ENCODE measurements at places on chromosomes 1 and 21. TPM values are rescaled to one million over a fixed set of nuclear protein-coding genes. Genes with fewer than 3 reads are reported as not detected.

SMCP gene
- not detected for total RNA-seq

KANK4 gene
- 0.13 TPM for total RNA-seq

RGS8 gene
- total RNA-seq, result not detected

OR2C3 gene
- total RNA-seq, result not detected

IPO9 gene
- 10.3 TPM for total RNA-seq

CEP350 gene
- 39.6 TPM for total RNA-seq

CCDC30 gene
- total RNA-seq, result 0.77 TPM

CELSR2 gene
- total RNA-seq, result 30.6 TPM

IL20 gene
- total RNA-seq, result not detected

DNA sequence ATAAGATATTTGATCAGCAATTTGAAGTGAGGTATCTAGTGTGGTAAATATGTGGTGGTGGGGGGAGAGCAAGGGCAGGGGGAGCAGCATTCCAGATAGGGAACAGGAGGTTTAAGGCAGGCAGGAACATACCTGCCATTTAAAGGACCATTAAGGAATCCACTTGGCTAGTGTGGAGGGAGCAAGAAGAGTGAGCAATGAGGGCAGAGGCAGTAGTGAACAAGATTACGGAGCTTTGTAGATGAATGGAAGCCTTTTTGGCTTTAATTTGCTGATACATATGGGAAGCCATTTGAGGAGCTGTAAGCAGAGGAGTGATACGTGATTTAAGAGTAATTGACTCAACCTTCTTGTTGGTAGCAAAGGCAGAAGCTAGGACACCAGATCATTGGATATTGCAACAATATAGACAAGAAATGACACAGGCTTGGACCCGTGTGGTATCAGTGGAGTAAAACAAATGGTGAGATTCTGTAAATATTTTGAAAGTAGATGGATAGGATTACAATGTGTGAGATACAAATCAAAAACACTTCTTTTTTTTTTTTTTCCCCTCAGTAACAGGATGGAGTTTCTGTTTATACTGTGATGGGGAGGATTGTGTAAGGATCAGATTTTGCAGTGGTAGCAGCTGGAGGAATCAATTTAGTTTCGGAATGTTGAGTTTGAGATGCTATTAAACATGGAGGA, 73.8 kb upstream of the B3GALT2 start:
- no peak for DNase-seq

DNA sequence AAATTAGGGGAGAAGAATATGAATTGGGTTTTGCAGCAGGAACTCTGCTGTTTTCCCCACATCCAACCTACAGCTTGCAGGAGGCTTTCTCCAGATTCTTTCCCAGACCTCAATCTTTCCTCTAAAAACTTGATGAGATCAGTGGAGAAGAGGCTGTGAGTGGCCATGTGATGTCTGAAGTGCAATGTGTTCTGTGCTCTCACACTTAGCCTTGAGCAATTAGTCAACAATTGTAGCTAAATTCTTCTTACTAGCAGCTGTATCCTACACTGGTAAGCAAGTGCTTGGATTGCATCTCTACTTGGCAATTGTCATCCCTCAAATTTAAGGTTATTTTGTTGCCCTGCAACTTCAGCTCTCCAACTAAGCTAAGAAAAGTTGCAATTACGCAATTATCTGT, 807.3 kb upstream of the RGS18 start:
- no peak for DNase-seq

DNA sequence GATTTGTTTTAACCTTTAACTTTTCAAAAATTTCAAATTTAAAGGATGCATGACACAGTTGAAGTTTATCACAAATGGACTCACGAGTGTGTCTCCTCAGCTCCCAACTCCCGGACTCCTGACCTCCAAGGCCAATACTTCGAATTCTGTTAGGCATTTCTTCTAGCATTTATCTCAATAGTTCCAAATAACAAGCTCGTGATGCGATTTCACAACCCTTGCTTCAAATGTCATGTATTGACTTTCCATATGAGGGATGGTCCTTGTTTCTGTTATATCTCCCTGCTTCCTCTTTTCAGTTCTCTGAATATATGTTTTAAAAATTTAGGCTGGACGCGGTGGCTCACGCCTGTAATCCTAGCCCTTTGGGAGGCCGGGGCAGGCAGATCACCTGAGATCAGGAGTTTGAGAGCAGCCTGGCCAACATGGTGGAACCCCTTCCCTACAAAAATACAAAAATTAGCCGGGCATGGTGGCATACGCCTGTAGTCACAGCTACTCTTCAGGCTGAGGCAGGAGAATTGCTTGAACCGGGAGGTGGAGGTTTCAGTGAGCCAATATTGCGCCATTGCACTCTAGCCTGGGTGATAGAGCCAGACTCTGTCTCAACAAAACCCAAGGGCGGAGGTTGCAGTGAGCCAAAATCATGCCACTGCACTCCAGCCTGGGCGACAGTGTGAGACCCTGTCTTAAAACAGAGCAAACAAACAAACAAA, 52.0 kb upstream of the TINAGL1 start:
- no peak for DNase-seq

- DNase-seq, result no peak
These were observed 35.6 kb downstream of the STUM start for GRCh38 chr1:226584164-226584563.

DNA sequence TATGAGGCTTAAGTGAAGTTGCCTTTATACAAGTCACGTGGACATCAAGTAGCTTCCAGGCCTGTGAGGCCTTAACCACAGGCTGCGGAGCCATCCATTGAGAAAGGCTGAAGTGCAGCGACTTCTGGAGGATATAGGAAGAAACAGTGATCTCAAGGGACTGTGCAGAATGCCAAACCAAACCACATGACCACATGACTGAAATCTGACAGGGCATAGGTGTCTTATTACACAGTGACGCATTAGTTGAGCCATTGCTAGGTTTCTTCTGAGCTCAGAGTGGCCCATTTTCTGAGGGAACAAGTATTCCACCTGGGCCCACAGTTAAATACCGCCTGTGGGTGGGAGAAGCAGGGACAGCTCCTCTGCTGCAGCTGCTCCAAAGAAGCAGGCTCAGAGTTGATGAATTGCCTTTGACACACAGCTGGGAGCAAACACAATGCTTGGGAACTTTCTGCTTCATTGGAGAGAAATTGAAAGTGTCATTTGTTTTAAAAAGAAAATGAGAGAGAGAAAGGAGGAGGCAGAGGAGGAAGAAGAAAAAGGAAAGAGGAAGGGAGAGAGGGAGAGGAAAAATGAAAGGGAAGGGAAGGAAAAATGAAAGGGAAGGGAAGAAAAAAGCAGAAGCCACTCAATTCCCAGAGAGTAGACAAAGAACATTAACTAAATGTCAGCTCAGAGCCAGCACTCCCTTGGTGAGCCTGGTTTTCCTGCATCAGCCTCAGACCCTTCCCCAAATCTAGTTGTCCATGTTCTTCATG, 94.4 kb downstream of the COLGALT2 start:
- DNase-seq, result peak; percentile 87

GRCh38 chr1:179128520-179128919, 46.6 kb downstream of the TOR3A start:
- DNase-seq, result no peak

- DNase-seq, result peak; percentile 68
These were observed 43.8 kb downstream of the RBM11 start for GRCh38 chr21:14259747-14260146.

DNA sequence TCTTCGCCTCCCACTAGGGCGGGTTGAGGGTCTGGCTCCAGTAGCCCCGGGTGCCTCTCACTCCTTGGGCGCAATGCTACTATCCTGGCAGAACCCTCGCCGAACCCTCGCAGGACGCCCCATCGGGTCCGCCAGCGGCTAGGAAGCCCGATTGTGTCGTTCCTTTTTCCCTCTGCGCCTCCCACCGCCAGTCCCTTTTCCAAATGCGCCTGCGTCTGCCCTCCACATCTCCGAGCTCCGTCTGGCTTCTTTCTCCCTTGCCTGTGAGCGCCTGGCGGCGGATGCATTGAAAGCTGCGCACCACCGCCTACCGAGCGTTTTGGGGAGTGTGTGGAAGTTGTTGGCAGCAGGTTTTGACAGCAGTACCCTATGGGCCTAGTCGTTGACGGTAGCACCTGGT, 1.0 kb upstream of the DIRAS3 start:
- DNase-seq, result peak; percentile 58

DNA sequence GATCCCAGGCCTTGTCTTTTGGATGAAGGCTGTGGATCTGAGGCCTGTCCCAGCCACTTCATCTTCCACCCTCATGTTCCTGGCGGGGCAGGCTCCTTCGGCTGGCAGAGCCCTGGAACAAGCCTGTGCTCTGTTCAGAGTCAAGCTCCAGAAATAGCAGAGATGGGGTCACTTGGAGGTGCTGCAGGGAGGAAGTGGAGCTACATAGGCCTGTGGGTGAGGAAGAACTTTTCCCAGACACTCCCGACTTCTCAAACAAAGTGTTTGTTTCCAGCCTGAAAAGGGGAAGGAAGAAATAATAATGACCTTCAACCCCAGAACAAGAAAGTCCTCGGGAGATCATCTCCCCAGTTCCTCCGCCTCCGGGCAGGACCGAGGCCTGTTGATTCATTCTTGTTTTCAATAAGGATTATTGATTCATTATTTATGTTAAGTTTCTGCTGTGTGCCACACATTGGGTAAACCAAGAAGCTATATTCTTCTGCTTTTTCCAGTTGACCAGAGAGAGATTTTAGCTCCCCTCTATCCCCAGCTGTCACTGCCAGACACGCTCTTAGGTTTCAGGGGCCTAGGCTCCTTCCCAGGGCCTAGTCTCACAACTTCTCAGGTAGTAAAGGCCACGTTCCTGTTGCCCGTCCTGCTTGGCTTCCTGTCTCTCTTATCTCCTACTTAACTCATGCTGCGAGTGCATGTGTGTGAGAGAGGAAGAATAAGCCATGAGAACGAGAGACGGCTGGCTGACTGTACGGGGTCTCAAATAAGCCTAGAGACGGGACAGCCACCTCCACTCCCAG, 16.9 kb downstream of the IKBKE start:
- DNase-seq, result no peak

DNA sequence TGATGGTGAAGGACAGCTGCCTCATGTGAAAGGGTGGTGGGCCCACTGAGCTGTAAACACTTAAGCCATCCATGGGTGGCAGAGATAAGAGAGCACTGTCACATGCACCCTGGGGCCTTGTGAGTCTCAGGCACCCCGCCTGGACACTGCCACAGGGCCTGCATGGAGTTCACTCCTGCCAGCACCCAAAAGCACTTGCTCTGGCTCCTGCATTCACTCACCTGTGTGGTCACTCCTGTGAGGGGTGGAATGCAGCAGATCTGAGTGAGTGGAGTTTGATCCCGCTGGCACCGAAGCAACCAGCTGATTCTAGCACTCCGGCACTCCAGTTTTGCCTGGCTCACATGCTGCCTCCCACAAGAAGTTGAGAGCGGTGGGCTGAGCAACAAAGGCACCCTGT, 1142.1 kb upstream of the PRMT6 start:
- no peak for DNase-seq

DNA sequence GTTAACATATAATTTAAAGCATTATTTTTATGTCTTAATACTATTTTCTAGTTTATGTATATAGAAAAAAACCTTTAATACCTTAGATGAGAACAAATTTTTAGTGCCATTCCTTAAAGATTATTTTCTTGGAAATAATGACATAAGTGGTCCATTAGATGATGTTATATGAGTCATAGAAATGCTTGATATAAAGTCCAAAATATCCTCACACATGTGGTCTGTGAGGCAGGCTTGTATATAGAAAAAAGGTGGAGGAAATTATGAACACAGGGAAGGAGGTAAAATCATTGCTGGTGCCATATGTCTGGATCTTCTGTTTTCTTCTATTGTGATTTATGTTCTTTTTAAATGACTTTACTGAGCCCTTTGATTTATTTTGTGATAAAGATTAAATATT, 79.3 kb downstream of the MAP3K7CL start:
- no peak for DNase-seq

- no peak for DNase-seq
These were observed 3.8 kb downstream of the ELOVL1 start for GRCh38 chr1:43363935-43364525.

DNA sequence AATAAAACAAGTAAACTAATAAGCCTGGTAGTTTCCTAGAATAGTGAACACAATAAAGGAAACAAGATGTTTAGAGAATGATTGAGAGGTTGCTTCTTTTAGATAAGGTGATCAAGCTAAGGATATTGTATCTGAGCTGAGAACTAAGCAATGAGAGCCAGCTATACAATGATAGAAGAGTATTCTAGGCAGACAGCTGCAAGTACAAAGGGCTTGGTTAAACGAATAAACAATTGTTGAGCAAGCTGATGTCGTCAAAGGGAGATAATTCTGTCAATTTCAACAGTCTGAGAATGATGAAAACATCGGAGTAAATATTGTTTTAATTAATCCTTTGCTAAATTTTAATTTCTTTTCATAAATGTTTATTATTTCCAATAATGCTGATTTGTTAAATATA, 5.5 kb upstream of the FH start:
- DNase-seq, result no peak

DNA sequence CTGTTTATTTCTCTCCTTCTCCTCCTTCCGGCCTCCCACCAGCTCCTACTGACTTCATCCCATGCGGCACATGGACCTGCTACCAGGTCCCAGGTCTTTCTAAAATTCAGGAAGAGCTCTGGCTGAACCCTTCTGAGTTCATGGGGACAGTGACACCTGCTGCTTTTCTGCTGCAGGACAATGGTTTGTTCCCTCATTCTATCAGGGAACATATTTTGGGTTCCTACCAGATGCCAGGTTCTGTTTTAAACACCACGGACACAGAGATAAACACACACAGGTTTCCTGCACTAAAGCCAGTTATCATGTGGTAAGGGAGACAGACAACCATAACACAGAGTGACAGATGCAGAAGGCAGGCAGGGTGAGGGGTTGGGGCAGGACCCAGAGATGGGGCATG, 114.0 kb upstream of the RAB4A start:
- no peak for DNase-seq

GRCh38 chr1:24872061-24872850, 57.8 kb downstream of the RUNX3 start:
- no peak for DNase-seq

GRCh38 chr1:30445449-30445848, 277.9 kb downstream of the MATN1 start:
- DNase-seq, result no peak

GRCh38 chr1:184199036-184199435, 147.5 kb downstream of the TSEN15 start:
- DNase-seq, result peak; percentile 72

GRCh38 chr1:17795836-17796645, 40.9 kb downstream of the ACTL8 start:
- DNase-seq, result no peak

- no peak for DNase-seq
These were observed 2.1 kb downstream of the PTGER3 start for GRCh38 chr1:71045463-71046028.

Measured in bronchial epithelial cell (primary cell).